ENCODE measurements at places on chromosomes 16 and 17.
A peak's percentile ranks its signal among the peaks of the same experiment; 100 is the strongest.

GRCh38 chr17:32523017-32523680 is 36.4 kb downstream of the CDK5R1 start:
- no peak for DNase-seq

DNA sequence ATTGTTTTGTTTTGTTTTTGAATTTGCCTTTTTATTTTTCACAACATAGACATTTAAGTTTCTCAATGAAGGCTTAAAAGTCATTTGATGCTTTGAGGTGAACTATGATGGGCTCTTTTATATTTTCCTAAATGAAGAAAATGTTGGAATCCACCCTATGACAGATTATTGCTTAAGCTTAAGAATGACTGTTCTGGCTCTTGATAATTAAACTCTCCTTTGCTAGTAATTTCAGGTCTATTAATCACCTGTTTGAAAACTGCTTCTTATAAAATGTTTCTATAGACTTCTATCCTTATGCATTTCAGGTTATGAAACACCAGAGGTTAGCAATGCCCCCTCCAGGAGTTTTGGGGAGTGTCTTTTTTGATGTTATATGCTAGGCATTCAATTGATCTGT is 424.1 kb upstream of the DYNLRB2 start:
- no peak for DNase-seq

GRCh38 chr16:3514621-3515020 is 13.8 kb downstream of the CLUAP1 start:
- DNase-seq = no peak

- DNase-seq = no peak
Measured at GRCh38 chr17:76473541-76473985, 6.2 kb downstream of the AANAT start.

DNA sequence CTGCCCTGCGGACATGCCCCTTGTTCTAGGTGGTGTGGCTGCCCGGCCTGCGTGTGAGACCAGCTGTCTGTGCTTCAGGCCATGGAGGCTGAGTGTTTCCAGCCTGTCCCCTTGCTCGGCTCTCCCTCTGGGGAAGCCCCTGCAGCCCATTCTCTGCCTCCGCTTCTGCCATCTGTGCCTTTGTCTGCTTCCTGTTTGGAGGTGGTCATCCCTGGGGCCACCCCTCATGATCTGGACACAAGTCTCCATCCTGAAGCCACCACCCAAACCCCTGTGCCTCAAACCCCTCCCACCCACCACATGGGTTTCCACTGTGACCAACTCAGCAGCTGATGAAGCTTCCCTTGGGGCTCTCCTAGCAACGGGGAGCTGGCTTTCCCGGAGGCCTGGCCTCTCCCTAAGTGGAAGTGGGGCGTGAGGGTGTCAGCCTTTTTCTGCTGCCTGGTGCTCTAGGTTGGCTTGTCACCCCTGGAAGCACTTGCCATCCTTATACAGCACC is 184.9 kb downstream of the SEC14L1 start:
- peak; percentile 45 for DNase-seq
